Dermis lymphatic vessel endothelial cell (primary cell): ENCODE measurements at places on chromosomes 2 and 18. TPM values are rescaled to one million over a fixed set of nuclear protein-coding genes. Genes with fewer than 3 reads are reported as not detected.

Gene ARHGAP15
- total RNA-seq: not detected in 2 replicates

Gene ANKRD36B
- total RNA-seq: 38.5 and 49.4 TPM in 2 replicates

Gene UGT1A9
- total RNA-seq: not detected in 2 replicates

Gene GTF2A1L
- 0.09 and 0.11 TPM in 2 replicates for total RNA-seq

Gene ERFE
- total RNA-seq: 0.22 TPM in 1 of 2 replicates, not detected in the other

Gene POLR1A
- 5.5 and 10.7 TPM in 2 replicates for total RNA-seq

Gene BCL11A
- total RNA-seq: 0.65 and 1.4 TPM in 2 replicates

Gene BMP10
- total RNA-seq: not detected in 2 replicates

Gene TRIP12
- total RNA-seq: 262 and 271 TPM in 2 replicates

Gene BCL2L11
- total RNA-seq: 28.4 and 30.2 TPM in 2 replicates

Gene ACTG2
- total RNA-seq: not detected in 2 replicates

Gene STEAP3
- 6.6 and 9.0 TPM in 2 replicates for total RNA-seq

Gene CRYGC
- total RNA-seq: not detected in 2 replicates

Gene GKN2
- total RNA-seq: under 0.01 TPM in 1 of 2 replicates, not detected in the other

Gene ANO7
- total RNA-seq: 1.2 and 3.0 TPM in 2 replicates

Gene PDE1A
- total RNA-seq: 9.8 and 14.0 TPM in 2 replicates

Gene KIAA2012
- total RNA-seq: not detected in 2 replicates

Gene FAP
- total RNA-seq: 0.09 and 0.76 TPM in 2 replicates

Gene RDH14
- 24.9 and 29.0 TPM in 2 replicates for total RNA-seq

Gene ATAD2B
- 11.1 and 16.7 TPM in 2 replicates for total RNA-seq

Gene PSD4
- 0.76 and 0.77 TPM in 2 replicates for total RNA-seq

Gene GPAT2
- total RNA-seq: 0.60 and 2.6 TPM in 2 replicates

Gene C2orf72
- total RNA-seq: under 0.01 and 7.6 TPM in 2 replicates
